ENCODE measurements at places on chromosomes 4 and X.
A peak's percentile ranks its signal among the peaks of the same experiment; 100 is the strongest.

- DNase-seq, result no peak
Measured at GRCh38 chr4:151099976-151100417, 569 bp downstream of the RPS3A start.

DNA sequence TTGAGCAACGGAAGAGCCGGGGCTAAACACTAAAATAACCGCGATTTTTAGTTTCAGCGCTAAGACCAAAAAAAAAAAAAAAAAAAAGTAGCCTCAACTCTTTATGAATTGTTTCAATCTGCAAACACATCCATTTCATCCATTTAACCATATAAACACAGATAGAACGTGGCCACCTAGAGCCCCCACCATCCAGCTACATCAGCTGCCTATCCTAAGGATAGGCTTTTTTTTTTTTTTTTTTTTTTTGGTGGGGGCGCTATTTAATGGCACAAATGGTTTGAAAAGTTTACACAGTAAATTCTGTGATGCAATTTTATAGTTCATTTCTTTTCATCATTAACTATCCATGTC is 492 bp upstream of the HDAC8 start:
- DNase-seq, result no peak

- DNase-seq, result no peak
Measured at GRCh38 chr4:98568941-98569663, 89.3 kb downstream of the TSPAN5 start.

DNA sequence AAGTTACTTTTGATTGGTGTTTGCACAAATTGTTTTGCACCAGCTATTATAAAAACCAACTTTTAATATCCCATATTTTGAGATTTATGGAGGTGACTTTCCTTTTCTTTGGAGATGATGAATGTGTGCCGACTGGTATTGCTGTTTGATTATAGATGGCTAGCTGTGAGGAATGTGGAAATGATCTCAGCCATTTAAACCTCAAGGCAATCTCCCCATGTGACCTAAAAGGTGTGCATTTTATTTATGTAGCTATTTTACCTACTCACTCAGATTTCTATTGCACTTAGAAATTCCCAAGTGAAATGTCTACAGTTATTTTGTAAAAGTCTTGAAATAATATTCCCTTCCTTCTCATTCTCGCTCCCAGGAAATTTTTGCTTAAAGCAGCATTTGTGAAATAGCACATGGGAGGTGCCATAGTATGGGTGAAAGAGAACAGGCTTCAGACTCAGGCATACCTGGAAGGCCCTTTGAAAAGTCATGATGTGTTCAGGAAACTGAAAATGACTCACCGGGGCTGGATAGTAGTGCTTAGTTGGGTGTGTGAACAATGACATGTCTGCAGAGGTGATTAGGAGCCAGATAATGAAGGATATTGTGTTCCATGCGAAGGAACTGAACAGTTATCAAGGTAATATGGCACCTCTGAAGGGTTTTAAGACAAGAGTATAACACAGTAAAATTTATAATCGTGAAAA is 247.6 kb downstream of the CBLL2 start:
- no peak for DNase-seq

DNA sequence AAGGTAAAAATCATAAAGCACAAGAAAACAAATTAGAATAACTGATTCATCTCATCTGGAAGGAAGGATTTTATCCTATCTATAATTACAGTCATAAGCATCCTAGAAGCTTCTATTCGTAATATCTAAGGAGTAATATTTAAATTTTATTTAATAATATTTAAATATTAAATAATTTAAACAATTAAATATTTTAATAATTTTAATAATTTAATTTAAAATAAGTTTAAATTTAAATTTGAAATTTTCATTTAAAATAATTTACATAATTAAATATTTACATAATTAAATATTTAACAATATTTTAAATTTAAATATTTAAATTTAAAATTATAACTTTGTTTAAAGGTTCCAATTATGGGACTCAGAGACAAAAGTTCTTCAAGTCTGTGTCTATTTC is 127.5 kb upstream of the GK2 start:
- no peak for DNase-seq

GRCh38 chr4:61246034-61246433 is 45.9 kb downstream of the ADGRL3 start:
- peak; percentile 49 for DNase-seq

- DNase-seq, result no peak
Measured at GRCh38 chr4:15809058-15809457, 30.9 kb downstream of the CD38 start.

DNA sequence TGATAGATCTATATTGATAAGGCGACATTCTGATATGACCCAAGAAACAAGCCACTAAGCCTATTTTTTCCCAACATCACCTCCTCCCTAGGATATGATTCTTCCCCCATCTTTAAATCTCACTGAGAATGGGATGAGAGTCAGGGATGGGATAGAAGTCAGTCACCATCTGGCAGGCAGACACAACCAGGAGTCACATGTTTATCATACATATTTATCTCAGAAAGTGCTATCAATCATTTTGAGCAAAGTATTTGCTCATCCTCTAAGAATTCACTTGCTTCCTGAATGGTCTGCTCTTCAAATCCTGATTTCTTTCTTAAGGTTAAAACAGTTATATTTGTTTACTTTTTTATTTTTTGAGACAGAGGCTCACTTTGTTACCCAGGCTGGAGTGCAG is 20.3 kb downstream of the DNAAF6 start:
- DNase-seq, result no peak

- no peak for DNase-seq
Measured at GRCh38 chrX:64977830-64978229, 1.6 kb upstream of the ZC4H2 start.

GRCh38 chrX:16843208-16843909 is 26.8 kb downstream of the RBBP7 start:
- no peak for DNase-seq

DNA sequence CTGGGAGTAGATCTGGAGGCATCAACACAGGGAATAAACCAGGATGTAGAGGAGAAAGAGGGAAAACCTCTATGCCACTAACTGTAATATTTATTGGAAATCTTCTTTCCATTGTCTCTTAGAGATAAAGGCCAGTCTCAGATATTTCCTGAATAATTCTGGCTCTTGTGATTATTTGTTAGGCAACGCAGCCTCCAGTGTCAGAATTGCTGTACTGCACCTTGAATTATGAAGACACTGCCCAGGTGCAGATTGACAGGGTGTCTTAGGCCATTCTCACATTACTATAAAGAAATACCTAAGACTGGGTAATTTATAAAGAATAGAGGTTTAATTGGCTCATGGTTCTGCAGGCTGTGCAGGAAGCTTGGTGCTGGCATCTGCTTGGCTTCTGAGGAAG is 100.7 kb upstream of the ZDHHC15 start:
- DNase-seq, result no peak

GRCh38 chrX:69844636-69845035 is 205.1 kb downstream of the AWAT2 start:
- no peak for DNase-seq

DNA sequence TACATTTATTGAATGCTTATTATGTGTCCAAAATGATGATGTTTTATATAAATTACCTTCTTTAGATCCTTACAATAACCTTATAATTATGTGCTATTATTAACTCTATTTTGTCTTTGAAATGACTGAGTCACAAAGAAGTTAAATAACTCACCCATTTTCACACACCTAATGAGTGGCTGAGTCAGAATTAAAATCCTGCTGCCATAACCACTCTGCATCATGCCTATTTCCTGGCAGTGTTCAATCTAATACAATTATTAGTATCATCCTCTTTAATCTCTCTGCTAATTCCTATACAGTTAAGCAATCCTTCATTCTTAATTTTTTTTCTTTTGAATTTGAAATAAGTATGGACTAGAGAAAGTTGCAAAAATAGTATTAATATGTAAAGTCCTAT is 342.9 kb downstream of the CFAP299 start:
- no peak for DNase-seq

DNA sequence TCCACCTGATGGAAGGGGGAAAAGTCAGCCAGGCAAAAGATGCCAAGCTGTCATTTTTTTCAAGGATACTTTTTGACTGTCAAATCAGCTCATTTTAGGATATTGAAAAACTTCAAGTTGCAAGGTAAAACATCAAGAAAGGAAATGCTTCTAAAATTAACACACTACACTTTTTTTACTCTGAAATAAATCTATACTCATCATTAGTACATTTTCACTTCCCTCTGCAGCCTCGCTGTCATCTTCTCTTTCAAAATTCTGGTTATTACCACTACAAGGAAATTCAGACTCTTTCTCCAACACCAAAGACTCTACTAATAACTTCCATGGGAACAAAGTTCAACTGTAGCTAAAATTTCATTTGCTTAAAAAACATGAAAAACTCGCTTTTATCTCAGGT is 41.6 kb downstream of the APBB2 start:
- DNase-seq, result no peak

- no peak for DNase-seq
Measured at GRCh38 chrX:19924285-19924684, 36.9 kb upstream of the SH3KBP1 start.

- no peak for DNase-seq
Measured at GRCh38 chrX:311156-312129, 7.2 kb downstream of the GTPBP6 start.

DNA sequence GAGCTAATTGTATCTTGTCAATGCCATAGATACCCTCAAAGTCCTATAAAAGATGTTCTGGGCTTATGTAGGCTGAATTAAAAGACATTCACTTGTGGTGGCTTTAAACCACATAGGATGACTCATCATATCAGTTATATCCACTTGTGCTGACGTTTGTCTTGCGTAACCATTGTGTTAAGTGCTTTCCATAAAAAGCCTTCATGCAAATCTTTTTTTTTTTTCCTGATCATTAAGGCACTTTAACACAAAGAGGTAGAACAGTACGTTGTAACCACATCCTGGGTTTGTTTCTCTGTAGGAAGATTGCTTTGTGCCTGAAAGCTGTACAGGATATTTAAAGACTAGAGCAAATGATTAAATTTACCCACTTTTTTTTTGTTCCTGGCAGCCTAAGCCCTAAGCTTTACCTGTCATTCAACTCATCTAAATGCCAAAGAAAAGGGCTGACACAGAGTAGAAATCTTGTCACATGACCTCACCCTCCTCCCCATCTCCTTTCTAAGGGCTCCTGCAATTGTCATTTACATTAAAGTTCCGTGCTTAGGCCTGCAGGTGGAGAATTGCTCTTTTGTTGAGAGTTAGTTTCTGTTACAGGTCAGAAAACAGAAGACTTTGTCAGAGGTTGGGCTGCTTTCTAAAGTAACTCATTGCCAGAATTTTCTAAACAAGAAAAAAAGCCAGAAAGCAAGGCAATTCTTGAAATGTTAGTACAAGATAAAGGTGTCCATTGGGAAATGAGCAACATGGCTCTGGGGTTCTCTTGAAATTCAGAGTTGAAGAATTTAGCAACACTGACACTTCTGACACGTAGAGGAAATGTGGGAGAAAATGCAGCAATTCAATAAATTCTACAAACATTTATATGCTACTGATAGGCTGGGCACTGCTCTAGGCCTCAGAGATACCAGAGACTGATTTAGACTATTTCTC is 555.6 kb downstream of the PPARGC1A start:
- DNase-seq, result no peak

- DNase-seq, result no peak
Measured at GRCh38 chrX:45524805-45525204, 324.1 kb upstream of the DIPK2B start.

DNA sequence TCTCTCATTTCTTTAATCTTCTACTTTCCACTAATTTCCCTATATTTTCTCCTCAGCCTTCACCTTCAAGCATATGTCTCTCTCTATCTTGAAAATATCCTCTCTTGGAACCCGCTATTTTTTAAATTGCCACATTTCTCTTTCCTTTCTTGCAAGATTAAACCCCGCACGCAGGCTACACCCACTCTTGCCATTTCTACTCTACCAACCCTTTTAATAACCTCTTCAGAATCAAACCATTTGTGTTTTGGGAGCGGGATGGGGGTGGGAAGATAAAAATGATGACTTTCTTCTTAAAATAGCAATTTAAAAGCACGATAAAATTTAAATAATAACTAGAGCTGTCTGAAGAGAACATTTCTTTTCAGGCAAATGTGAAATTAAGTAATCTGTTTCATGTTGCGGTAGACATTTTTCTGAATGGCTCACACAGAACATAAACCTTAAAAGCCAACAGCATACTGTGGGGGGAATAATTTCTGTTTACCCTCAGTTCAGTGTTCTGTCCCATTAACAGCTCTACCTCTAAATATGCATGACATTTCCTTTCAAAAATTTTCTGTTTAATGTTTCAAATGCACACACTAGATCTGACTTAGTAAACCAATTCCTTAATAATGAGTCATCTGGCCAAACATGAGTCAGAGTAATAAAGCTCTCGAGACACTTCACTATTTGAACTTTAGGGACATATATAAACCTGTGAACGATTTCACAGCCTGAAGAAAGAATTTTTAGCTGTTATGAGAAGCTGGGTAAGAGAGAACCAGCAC is 20.5 kb downstream of the ARSJ start:
- peak; percentile 6 for DNase-seq

GRCh38 chr4:1003271-1004070 is 8.0 kb upstream of the FGFRL1 start:
- DNase-seq, result no peak

DNA sequence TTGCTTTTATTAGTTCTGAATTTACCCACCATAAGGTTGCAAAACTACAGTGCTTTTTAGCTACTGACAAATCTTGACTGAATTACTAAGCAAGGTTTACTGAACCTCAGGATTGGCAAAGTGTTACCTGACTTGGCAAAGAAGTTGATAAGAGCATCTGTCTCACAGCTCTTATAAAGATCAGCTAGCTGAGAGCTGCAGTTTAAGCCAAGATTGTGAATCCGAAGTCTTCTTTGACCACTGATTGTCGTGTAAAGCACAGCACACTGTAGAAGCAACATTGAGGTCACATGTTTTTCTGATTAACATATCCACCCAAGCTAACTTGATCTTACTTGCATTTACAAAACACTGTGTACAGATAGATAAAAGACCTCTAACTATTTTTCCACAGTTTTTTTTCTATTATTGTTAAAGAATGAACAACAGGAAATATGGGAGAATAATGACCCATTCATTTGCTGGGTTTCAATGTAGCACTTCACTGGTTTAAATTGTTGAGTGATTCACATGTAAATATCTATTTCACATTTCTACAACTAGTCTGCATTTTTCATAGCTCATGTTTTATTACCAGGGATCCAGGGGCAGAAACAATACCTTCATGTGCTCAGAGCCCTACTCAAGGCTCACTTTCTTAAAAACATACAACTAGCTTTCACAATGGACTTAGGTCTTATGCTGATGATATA is 54.0 kb downstream of the METTL14 start:
- no peak for DNase-seq

- DNase-seq, result no peak
Measured at GRCh38 chr4:134740290-134740689, 538.7 kb upstream of the PABPC4L start.

DNA sequence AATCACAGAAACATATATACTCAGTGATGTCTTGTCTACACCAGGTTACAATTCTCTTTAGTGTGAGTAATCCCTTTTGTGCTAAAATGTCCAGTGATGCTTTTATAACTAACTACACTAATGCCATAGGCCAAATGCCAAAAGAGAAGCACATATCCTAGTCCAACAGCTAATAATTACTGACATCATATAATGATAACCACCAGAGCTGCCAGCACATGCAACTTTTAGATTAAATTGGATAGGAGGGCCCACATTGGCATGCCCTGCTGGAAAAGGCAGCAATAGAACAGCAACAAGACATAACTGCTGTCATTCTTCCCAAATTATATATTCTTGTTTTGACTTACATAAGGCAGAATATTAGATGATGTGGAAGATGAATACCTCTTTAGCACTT is 238.8 kb downstream of the KCNIP4 start:
- DNase-seq, result no peak

- DNase-seq, result no peak
Measured at GRCh38 chrX:29728639-29729038, 486.7 kb upstream of the MAGEB2 start.

GRCh38 chr4:159070742-159071141 is 32.1 kb upstream of the RAPGEF2 start:
- DNase-seq, result peak; percentile 18
